Activated B cell treated with CpG ODN at 0.5 μM for 24 hours (primary cell): ENCODE measurements at places on chromosomes 5 and 9. TPM values are rescaled to one million over a fixed set of nuclear protein-coding genes. Genes with fewer than 3 reads are reported as not detected.
A peak's percentile ranks its signal among the peaks of the same experiment; 100 is the strongest.

ADAMTS6 gene
- total RNA-seq: 3.2 and 4.1 TPM in 2 replicates

DNA sequence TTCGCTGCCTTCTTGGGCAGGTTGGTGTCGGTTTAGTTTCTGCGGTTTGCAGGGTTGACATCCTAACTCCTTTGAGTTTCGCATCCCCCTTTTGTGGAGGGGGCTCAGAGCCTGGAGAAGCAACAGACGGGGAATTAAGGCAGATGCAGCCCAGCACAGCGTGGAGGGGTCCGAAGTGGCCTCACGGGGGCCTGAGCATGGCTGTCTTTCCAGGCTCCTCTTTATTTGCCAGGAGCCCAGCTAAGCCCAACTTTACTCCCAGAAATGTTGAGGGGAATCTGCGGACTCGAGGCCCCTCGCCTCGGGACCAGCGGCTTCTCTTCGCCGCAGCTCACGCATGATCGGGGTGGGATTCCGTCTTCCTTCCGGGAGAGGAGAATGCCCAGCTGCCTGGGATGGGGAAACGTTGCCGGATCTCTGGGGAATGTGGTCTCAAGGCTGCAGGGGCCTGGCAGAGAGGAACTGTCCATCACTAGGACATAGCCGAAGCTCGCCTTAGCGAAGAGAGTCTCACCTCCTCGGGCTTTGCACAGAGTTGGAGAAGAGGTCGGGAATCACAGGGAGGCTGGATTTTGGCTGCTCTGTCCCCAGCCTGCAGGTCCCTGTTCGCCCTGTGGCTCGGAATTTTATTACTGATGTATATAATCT, 1.3 kb downstream of the RAI14 start:
- peaks cover 20% of the 10 kb centered on the region for H3K4me1 ChIP-seq
- no peak for DNase-seq
- H3K27ac ChIP-seq: no peak overlapping the region
- peak overlapping the region; percentile 70 for H3K4me3 ChIP-seq

DNA sequence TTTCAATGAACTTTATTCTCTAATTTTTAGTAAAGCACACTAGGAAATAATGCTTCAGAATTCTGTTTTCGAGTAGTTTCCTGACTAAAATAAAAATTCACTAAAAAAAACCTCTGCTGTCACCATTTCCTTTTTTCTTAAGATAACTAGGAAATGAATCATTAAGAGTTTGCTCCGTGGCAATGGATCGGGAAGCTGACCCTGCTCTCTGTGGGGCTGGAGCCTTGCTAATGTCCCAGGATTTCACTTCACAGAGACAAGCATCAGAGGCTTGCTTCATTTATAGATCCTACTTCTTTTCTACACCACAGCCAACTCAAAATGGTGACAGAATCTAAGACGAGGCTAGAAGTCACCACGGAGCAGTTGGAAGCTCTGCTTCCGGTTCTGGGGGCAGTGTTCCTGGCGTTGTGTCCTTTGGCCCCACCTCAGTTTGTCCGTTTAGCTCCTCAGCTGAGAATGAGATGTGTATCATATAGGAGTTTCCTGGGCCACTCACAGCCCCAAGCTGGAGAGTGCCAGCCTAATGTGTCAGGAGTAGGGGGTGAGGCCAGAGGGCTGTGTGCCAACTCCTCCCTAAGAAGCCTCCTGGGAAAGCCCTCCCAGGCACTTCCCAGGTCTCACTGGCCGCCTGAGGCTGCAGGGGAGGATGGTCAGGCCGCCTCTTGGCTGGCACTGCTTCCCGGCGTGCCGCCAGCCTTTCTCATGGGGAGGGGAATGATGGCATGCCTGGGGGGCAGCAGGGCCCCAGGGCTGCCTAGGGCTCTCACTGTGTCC, 19.6 kb downstream of the TENT4A start:
- H3K4me3 ChIP-seq: no peak overlapping the region
- H3K27me3 ChIP-seq: no peaks in the 10 kb centered on the region
- peaks cover 87% of the 10 kb centered on the region for H3K4me1 ChIP-seq
- DNase-seq: no peak
- H3K36me3 ChIP-seq: peaks cover 33% of the 10 kb centered on the region

GRCh38 chr5:110590187-110590586, 136.3 kb downstream of the TMEM232 start:
- DNase-seq: no peak
- H3K4me1 ChIP-seq: no peaks in the 10 kb centered on the region
- H3K27me3 ChIP-seq: no peaks in the 10 kb centered on the region
- H3K27ac ChIP-seq: no peak overlapping the region
- H3K4me3 ChIP-seq: no peak overlapping the region
